ENCODE measurements at places on chromosomes 11 and 22.

GRCh38 chr11:46038529-46038928 lies 82.7 kb downstream of the PHF21A start:
- no peak for DNase-seq

GRCh38 chr11:61828629-61829407 lies 718 bp downstream of the FADS2 start:
- DNase-seq, result no peak

DNA sequence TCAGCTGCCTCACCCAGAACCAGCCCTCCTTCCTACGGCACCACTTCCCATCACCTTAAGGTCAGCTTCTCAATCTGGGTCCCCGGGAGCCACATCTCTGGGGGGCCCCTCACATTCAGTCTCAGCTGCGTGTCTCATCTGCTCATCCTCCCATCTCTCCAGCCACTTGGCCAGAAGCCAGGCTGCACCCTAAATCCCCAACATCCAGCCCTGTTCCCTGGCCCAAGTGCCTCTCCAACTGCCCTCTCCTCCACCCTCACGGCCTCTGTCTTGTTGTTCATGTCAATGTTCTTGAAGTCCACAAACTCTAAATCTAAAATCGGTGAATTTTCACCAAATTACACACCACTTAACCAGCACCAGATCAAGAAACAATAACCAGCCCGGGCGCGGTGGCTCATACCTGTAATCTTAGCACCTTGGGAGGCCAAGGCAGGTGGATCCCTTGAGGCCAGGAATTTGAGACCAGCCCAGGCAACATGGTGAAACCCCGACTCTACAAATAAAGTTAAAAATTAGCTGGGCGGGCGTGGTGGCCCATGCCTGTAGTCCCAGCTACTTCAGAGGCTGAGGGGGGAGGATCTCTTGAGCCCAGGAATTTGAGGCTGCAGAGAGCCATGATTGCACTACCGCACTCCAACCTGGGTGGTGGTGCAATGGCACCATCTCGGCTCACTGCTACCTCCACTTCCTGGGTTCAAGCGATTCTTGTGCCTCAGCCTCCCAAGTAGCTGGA lies 33.7 kb downstream of the A4GALT start:
- DNase-seq, result no peak

DNA sequence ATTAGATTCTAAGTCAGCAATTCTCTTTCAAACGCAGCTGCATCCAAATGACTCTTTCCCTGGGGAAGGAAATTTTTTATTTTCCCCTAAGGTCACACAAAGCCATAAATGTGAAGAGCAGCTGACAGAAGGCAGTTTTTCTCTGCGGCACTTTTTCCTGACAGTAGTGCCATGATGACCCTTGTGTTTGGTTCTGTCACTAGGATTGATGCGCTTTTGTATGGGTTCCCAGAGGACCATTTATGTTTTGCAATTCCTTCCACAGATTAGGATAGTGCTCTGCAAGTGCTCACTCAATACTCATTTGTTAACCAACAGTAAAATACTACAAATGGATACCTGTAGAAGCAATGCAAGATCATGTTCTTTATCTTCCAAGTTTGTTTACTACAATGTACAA lies 359.6 kb upstream of the CTSC start:
- no peak for DNase-seq

- no peak for DNase-seq
Observed at GRCh38 chr11:114132944-114133394, 73.5 kb downstream of the ZBTB16 start.

GRCh38 chr22:48393041-48393370 lies 1434.7 kb downstream of the BRD1 start:
- no peak for DNase-seq

- no peak for DNase-seq
Observed at GRCh38 chr11:86947541-86947940, 7.7 kb downstream of the FZD4 start.

DNA sequence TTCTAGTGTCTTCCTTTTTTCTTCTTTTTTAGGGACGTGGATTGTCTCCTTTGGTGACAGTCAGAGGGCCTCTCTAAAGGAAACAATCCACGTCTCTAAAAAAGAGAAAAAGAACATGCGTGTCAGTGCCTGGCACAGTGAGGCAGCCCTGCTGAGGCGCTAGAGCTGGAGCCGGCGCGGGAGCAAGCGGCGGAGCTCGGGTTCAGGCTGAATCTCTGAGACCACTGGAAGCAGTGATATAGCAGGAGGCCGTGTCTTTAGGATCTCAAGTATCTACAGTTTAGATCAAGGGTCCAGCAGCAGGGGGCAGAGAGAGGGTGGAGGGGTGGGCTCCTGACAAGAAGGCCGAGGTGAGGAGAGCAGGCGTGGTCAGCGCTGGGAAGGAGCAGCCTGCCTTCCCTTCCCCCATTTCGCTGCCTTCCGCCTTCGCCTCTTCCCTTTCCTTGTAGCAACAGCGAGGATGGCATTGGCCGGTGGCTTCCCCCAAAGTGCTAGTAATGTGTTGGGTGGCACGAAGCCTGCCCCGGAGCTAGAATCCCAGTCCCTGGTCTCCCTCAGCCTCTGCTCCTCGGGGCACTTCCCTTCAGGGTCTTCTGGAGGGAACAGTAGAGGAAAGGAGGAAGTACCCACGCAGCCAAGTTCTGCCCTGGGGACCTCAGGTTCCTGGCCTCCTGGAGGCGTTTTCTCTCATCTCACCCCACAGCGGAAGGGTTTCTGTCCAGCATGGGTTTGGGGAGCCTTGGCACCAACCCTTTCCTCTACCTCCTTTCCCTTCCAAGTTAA lies 28.2 kb upstream of the RAB1B start:
- no peak for DNase-seq

DNA sequence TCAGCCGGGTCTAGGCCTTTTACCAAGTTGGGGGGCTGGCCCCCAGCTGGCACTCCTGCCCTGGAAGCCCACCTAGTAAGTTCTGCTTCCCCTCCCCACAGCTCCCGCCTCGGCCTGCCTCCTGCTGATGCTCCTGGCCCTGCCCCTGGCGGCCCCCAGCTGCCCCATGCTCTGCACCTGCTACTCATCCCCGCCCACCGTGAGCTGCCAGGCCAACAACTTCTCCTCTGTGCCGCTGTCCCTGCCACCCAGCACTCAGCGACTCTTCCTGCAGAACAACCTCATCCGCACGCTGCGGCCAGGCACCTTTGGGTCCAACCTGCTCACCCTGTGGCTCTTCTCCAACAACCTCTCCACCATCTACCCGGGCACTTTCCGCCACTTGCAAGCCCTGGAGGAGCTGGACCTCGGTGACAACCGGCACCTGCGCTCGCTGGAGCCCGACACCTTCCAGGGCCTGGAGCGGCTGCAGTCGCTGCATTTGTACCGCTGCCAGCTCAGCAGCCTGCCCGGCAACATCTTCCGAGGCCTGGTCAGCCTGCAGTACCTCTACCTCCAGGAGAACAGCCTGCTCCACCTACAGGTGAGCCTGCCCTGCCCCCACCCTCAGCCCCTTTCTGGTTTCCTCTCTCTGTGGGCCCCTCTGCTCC lies 7.3 kb downstream of the RTN4RL2 start:
- no peak for DNase-seq

DNA sequence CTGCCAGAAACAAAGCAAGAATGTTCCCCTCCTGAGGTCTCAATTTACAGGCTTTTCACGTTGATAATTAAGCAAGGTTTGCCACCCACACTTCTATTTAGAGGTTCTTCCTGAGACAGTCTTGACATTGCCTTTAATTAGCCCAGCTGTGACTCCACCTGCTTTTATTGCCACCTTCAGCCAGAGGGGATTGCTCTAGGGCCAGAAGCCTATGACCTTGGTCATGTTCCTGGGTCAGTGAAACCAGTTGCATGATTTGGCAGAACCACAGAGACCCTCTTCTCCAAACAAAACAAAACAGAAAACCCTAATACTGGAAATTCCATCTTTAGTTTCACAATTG lies 89.8 kb downstream of the APIP start:
- no peak for DNase-seq

DNA sequence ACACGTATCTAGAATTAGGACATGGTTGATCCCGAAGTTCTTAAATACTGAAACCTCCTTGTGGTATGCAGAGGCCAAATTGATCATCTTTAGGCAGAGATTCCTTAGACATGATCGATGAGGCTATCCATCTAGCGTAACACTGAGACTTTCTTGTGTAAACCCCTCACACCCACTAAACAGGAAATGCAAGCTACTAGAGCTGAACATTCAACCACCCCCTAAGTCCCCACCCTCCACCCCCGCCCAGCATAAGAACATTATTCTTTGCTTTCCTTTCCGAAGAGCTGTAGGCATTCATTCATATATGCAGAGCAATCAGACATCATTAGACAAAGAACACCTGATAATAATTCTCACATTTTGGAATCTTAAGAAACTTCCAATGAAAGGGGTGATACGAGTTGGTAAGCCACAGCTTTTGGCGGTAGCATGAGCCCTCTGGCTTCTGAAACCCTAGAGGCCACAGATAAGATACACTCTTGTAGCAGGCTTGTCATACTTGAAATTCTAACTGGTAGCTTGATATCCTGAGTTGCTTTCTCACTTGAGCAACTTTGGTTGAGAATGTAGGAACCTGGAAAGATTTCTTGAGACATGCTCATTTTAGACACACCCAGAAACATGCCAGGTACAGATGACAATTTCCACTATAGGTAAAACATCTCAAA lies 42.2 kb downstream of the FLI1 start:
- no peak for DNase-seq

DNA sequence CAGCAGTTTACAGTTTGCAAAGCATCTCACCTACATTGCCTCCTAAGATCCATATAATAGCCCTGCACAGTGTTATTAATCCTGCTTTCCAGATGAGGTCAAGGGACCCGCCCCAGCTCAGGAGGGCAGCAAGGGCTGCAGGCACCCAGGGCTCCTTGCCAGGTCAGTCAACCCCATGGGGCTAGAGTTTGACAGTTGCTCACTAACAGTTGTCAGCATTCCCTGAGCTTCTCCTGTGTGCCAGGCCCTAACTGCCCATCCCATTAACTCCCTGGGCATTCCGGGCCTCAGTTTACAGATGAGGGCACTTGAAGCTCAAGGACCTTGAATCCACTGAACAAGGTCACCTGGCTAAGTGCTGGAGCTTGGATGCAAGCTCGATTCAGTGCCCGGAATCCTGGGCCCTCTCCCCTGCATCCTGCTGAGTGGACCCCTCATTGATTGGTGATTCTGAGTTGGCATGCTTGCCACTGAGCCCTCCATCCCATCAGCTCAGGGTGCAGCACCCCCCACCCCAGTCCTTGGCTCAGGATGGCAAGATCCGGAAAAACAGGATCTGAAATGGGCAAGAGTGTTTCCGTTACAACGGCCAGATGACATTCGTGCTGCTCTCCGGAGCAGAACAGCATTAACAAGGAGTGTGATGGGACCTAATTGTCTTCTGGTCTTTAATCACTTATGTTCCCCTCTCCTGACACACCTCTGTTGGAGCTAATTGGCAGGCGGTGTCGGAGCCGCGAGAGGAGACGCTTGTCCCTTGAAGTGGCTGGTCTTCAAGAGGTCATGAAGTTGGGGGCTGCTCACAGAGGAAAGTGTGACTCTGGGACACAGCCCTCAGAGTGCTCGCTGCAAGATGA lies 87.4 kb upstream of the SHISAL1 start:
- DNase-seq, result peak; percentile 63

DNA sequence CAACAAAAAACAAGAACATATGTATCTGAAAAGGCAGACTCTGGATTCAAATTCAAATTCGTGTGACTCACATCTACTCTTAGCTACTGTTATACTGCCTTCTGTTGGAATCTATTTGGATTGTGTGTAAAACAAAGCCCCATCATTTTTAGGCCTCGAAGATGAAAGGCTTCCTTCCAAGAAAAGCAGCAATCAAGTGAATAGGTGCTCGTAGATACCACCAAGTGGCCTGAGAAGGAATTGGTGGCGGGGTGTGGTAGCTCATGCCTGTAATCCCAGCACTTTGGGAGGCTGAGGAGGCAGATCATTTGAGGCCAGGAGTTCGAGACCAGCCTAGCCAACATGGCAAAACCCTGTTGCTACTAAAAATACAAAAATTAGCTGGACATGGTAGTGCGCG lies 4.2 kb downstream of the GRAMD1B start:
- DNase-seq, result no peak

- DNase-seq, result no peak
Observed at GRCh38 chr22:30305906-30306626, 16.8 kb upstream of the CASTOR1 start.

- no peak for DNase-seq
Observed at GRCh38 chr11:18065572-18065971, 19.5 kb upstream of the TPH1 start.

GRCh38 chr11:72812967-72813739 lies 1.1 kb upstream of the ATG16L2 start:
- no peak for DNase-seq

DNA sequence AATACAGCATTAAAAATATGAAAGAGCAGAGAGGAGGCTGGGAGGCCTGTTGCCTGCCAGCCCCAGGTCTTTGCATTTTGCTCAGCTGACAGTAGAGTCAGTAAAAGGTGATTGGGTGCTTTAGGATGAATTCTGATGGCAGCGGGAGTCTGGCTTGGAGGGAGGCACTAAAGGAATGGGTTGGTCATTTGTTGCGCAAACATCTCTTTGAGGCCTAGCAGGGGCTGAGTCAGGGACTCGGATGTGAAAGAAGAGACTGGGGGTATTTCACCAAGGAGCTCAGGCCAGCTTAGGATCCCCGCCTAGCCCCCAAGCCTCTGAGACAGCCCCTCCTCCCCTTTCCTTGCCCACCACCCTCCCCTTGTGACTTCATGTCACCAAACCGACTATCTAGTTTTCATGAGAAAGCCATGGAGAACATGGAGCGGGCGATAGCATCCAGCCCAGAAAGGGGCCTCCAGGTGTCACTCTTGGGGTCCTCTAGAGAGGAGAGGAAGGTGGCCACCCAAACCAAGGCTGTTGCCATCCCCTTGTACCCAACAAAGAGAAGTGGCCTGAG lies 9.7 kb downstream of the DGKZ start:
- no peak for DNase-seq

DNA sequence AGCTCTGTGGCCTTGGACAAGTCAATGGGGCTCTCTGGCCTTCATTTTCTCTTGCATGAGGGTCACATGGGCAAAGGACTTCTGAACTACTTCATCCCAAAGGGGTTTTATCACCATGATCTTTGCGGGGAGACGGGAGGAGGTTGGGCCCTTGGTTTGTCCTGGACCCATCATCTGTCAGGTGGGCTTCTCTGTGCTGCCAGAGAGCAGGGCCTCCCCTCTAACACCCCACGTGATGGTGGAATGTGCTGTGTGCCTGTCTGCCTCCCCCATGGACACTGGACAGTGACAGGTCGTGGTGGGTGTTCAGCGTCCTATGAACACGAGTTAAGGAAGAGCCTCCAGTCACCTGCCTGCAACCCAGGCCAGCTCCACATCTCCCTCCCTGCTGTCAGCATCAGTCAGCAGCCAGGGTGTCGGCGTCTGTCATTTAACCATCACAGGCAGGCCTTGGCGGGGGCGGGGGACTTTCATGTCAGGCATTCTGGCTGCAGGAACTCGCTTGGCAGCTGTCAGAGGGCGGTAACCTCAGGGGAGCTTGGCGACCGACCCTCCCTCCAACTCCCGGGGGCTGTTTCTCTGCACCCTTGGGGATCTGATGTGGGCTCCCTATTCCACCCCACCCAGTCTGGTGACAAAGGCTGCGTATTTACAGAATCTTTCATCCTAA lies 2.6 kb upstream of the SUN2 start:
- no peak for DNase-seq

- DNase-seq, result peak; percentile 72
Observed at GRCh38 chr11:118641397-118642019, 34.1 kb downstream of the PHLDB1 start.

Measured in chondrocyte (in vitro differentiated cells).